ENCODE measurements at places on chromosomes 7 and 10.

DNA sequence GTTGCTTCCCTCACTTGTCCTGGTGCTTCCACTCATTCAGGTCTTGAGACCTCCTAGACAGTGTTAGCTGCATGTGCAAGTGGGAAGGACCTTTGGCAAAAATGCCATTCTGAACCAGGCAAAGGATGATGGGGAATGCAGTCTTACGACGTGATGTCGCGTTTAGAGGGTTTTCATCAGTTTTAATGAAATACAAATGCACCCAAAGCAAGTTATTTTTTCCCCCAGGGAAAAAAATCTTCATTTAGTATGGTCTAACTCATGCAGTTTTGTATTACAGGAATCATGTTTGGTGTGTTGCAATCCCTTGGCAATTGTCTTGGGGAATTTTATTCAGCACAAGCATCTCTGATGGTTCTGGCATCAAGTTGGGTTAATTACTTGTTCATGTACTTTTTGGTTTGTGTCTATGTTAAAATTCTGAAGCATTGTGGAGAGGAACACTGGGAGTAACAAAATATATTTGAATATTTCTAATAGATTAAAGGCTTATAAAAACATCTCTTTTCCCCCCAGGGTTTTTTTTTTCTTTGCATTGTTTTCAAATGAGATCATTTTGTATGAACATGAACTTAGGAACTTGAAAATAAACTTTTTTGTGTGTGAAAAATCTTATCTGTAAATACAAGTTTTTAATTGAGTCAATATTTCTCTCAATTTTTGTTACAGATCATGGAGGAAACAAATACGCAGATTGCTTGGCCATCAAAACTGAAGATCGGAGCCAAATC, 188.9 kb downstream of the BICC1 start:
- DNase-seq = no peak

GRCh38 chr7:73354821-73355220, 26.9 kb downstream of the FKBP6 start:
- no peak for DNase-seq

DNA sequence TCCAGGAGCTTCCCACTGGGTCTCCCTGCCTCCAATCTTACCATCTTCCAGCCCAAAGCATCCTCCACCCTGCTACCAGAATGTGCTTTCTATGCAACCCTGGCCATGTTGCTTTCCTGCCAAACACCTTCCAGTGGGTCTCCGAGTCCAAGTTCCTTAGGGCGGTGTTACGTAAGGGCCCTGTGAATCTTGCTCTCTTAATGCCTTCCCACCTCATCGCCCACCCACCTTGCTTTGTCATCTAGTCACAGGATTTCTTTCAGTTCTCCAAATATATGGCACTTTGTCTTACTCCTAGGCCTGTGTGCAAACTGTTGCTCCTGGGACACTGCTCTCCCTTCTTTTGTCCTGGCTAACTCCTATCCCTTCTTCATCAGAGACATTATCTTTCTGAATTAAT, 344.5 kb downstream of the RPS24 start:
- DNase-seq = no peak

- no peak for DNase-seq
Observed at GRCh38 chr10:93826355-93826754, 67.4 kb upstream of the SLC35G1 start.

DNA sequence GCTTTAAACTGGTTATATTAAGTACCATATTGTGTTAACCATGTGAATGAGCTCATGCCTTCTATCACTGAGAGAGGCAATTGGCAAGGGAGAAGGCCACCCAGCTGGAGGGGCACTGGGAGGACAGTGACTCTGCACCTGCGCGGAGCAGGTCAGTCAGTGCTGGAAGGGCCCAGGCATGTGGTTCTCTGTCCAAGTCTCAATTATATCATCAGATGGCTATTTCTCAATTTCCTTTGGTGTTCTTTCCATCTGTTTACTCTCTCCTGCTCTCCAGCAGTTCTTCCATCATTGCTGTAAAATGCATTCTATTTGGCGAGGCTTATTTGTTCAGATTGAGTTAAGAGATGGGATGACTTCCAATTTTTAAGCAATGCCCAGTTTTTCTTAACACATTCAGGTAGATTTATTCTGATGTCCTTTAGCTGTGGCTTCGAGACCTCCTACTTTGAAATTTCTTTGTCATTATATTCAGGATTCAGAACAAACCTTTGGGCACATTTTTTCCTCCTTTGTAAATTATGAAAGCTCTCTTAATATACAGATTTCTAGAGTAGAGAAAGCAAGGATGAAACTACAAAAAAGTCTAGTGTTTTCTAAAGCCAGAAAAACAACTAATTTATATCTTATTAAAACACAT, 159.3 kb downstream of the BMPER start:
- DNase-seq = no peak

DNA sequence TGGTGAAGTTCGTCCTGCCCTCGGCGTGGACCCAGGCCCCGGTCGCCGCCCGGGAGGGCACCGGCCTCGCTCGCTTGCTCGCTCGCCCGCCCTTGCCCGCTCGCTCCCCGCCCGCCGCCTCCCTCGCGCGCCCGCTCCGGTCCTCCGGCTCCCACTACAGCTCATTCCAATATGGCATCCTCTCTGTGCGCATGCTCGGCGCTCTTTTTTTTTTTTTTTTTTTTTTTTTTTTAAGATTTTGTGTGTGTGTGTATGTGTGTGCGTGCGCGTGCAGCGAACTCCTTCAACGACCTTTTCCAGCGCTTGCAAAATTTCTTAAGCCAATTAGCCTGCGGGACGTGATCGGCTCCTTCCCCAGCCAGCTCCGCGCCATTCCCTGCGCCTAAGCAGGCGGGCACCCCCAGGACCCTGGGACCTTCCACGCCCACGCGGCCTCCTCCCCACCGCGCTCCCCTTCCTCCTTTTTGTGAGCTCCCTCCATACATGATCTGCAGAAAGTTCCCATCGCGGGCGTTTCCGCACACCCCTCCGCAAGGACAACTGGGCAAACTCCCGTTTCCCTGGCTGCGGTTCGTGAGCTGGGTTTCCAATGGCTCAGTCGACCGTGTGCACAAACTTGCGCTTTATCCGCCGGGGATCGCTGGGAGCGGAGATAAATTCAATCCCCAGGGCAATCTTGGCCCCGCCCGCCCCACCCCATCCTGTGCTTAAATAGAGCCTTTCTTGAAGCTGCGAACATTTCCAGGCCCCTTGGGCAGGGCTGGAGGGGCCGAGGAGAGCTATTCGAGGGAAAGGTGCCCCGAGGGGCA, at the start of gene SFMBT2:
SFMBT2 (minus strand) TSS at position 173 of the 809 bp plus-strand sequence. CDS start 29,136 bp downstream, outside the sequence.
- DNase-seq = no peak

DNA sequence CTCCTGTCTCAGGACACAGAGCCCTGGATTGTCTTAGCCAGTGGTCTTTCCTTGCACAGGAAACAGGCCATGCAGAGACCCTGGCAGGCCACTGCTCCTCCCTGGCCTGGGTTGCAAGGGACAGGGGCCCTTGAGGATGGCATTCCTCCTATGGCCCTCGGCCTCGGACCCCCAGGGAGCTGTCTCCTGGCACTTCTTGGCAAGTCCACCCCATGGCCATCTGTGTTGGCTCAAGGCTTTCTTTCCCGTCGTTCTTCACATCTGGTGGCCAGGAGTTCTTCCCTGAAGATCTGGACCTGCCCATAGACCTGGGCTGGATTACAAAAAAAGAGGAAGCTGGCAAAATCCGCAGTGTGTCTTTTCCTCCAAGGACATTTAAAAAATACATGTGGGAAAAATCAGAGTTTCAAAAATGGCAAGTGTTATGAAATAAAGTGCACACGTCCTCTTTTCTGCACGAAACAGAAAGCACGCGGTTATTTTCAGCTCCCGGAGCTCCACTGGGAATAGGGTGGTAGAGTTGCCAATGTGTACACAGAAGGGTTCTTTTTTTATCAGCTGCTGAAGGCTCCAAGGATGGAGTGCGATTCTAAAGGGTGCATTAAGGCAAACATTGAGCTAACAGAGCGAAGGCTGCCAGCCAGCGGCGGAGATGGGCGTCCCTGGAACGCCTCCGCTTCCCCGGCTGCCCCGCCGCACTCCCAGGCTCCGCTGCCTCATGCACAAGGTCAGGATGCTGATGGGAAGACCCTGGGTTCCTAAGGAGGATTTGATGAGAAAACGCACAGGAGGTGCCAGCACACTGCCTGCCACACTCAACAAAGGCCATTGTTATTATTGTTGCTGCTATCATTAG, 62.8 kb upstream of the FAM20C start:
- peak; percentile 85 for DNase-seq

DNA sequence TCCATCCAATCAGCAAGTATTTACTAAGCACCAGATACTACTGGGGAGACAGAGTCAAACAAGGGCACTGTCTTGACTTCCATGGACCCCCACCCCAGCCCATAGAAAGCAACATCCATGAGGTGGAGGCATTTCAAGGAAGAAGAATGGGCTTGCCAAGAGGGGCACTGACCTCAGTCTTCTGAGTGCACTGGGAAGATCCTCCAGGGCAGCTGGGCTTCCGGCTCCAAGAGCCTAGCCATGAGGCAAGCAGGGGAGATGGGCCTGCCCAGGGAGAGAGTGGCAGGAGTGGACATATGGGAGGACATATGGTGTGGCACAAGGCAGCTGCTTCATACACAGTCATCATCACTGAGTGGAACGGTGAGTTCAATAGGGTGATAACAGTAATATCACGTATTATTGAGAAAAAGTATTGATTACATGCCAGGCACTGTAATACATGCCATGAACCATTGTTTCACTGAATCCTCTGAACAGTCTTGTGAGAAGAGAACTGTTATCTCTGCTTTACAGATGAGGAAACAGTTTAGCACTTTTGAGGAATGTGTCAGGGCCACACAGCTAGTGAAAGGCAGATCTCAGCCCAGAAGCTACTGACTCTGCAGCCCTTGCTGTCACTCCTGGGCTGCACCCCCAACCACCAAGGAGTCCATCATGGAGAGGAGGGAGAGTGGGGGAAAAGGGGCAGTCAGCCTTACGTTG, 331.7 kb upstream of the ZMIZ1 start:
- no peak for DNase-seq

DNA sequence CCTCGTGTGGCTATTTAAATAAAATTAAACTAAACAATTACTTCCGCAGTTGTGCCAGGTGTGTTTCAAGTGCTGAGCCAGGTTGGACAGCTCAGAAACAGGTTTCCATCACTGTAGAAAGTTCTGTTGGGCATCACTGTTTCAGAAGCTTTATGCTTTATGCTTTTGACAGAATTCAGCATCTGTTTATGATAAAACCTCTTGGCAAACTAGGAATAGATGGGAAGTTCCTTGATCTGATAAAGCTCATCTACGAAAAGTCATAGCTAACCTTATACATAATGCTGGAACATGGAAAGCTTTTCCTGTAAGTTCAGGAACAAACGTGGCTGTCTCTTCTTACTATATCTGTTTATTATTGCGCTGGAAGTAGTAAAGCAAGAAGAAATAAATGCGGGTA, 143.4 kb downstream of the DOCK1 start:
- DNase-seq = peak; percentile 34

DNA sequence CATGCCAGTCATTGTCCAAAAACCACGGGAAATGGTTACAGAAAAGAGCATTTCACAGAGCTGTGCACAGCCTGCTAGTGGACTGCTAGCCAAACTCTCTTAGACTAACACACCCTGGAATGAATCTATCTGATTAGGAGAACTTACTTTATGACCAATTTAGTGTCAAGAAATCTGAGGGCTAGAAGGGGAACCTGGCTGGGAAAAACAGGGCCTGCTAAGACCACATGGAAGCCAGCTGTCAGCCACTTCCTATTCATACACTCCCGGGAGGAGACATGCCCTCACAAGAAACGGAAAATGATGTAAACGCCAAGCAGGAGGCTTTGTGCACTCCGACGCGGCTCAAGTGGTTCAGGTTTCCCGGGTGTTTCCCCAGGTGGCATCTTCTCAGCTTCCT, 54.8 kb downstream of the MPP7 start:
- DNase-seq = no peak

GRCh38 chr10:15092855-15093408, 4.2 kb upstream of the RPP38 start:
- no peak for DNase-seq

DNA sequence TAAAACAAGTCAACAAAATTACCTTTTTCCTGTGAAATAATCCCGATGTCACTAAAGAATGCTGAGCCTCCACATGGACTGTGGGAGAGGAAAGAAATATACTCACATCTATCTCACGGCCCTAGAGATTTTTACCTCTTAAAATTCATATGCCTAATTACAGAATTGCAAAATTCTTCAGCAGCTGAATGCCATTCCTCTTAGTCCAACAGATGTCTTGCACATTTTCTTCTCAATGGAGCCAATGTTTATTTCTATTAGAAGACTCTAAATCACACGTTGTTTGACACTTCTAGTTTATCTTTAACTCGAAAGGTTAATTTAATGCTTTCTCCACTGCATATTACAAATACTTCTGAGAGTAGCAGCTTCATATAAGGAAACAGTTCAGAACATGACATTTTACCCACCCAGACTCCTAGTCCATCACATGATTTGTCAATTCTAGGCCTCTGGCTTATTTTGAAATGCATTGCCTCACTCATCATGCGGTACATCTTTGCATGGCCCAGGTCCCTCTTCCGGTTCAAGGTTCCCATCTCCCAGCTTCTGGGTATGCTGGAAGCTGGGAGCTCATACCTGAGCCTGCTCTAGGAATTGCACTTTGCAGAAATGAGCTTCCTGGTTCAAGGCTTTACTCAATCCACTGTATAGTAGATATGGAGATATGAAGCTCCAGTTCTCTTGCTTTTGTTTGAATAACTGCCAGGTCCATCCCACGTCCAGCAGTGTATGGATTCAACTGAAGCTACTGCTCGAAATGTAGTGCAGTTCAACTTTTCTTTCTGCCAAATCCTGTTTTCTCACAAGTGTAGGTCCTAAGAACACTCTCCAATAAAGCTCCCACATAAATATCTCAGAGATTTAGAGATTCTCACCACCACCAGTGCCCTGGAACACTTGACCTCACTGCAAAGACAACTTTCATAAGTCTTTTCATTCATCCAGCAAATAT, 306.2 kb downstream of the GPR37 start:
- no peak for DNase-seq

GRCh38 chr10:23525406-23525805, 86.5 kb downstream of the OTUD1 start:
- DNase-seq = no peak

DNA sequence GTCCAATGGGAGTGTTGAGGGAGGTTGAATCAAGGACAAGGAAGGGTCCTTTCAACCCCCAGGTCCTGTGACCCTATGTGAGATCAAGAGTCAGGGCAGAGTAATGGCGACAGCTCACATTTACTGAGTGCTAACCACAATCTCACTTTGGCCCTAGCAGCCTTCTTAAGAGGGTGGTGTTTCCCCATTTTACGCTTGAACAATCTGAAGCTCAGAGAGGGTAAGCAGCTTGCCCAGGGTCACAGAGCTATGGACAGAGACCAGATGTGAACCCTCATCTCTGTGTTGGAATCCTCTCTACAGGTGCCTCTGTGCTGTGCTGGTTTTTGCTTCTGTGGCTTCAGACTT, 102.0 kb downstream of the GRK5 start:
- no peak for DNase-seq

Measured in DMS153 (cell line).